NCI-H1092 (cell line): ENCODE measurements at places on chromosomes 6 and 20.
A peak's percentile ranks its signal among the peaks of the same experiment; 100 is the strongest.

GRCh38 chr6:82033631-82034211, 213.8 kb downstream of the IBTK start:
- DNase-seq: no peak

GRCh38 chr6:36276581-36277536, 7.0 kb downstream of the PNPLA1 start:
- DNase-seq: no peak

DNA sequence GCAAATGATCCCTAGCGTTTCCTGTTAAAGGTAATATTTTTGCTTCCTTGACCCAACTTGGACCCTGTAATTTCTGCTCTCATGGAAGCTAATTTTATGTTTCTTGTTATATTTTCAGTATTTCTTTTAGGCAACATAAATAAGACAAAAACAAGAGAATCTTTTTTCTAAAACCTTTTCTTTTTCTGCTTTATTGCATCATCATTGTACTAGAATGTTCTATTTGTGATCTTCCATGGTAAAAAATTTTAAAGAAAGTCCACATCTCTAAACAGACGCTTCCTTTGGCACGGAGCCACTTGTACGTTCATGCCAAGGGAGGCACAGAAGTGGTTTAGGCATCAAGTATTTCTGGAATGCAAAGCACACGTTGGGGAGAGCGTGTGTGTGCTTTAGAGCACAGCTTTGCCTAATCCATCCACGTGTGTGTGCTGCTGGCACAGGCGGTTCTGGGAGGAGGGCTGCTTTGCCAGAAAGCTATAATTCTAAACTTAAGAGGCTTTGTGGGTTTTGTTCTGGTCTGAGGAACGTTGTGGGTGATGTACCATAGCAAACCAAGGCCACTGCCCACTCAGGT, 98.3 kb downstream of the SASH1 start:
- DNase-seq: no peak

DNA sequence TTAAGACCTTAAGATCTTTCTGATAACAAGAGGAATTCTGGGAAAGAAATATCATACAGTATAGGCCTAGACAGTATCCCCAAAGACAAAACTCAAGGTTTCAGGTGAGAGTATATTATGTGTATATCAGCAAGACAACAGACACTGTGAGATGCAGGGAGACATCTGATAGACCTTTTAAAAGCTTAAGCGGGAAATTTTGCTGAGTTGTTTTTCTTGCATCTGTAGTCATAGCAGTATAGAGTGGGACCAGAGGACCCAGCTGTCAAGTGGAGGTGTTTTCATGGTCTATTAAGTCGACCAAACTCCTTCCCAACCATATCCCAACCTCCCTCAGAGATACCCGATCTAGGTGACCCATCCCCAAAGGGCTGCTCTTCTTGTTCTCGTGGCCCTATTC, 98.1 kb upstream of the THEMIS start:
- DNase-seq: no peak

GRCh38 chr6:27911956-27912446, at the start of gene OR2B2:
OR2B2 (minus strand) TSS chr6:27912396; CDS start chr6:27912319, 77 bp downstream.
- no peak for DNase-seq

DNA sequence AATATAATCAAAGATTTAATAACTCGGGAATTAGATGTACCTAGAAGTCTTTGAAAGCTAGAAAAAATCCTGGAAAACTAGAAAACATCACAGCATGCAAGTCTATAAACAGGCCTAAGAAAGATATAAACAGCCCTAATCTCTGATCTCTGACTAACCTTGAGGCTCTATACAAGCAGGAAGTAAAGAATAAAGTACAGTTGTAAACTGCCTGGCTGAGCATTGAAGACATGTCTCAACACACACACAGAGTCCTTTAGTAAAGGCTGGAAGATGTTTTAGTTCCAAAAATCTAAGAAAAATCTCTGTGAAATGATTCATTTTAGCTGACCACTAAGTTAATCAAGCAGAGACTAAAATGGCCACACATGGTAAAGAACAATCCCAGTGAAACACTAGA, 774.5 kb downstream of the EYS start:
- DNase-seq: no peak

DNA sequence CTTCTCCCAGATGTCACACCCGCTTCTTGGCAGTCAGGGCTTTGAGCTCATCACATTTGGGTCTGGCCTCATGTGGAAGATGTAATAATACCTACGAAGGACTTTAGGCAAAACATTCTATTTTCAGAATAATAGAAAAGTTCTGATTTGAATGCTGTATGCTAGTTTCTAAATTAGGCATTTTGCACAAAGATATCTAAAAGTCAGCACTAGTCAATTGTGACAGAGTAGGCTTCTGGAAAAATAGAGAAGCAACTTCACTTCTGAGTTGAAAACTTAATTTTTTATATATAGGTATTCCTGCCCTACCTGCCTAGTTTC, 38.3 kb upstream of the CD2AP start:
- DNase-seq: no peak

DNA sequence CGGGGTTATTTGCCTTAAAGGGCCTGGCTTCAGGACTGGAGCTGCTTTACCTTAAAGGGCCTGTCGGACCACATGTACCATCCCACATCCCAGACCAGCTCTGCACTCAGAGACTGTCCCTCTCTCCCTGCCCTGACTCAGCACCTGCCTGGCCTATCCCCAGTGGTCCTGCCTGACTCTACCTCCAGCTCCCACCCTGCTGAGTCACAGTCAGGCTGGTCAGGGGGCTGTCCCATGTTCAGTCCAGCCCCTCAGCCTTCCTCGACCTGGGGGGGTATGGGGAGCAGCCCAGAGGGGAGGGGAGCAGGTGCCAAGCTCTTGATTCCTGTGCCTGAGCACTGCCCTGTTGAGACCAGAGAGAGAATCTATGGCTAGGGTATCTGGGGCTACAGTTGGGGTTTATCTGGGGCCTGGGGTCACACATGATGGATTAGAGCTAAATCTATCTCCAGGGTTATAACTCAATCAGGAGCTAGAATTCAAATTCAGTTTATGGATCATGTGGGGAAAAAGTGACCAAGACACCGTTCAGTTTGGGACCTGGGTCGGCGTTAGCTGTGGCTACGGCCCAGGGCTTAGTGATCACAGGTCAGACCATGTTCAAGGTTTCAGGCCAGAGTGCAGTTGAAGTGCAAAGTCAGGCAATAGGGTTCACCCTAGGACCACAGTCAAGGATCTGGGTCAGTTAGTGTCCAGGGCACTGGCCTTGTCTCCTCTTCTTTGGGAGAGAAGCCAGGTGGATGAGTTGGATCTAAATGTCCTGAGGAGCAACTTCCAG, 9.4 kb upstream of the TRIB3 start:
- DNase-seq: no peak

DNA sequence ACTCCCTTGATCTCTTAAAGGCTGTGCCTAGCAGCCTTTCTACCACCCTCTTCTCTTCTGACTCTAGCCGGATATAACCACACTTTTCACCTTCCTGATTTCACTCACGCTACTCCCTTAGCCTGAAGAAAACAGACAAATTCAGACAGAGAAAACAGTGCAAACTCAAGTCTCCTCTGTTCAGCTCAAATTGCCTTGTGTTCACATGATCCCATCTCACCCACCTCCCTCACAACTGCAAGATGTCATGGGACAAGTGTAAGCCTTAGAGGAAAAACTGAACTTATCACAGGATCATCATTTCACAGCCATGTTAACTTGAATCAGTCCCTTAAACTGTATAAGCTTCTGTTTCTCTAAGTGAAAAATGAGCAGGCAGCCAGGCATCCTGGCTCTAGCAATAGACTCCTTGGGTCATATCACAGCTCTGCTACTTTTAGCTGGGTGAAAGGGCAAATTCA, 66.5 kb upstream of the TENT5A start:
- no peak for DNase-seq

DNA sequence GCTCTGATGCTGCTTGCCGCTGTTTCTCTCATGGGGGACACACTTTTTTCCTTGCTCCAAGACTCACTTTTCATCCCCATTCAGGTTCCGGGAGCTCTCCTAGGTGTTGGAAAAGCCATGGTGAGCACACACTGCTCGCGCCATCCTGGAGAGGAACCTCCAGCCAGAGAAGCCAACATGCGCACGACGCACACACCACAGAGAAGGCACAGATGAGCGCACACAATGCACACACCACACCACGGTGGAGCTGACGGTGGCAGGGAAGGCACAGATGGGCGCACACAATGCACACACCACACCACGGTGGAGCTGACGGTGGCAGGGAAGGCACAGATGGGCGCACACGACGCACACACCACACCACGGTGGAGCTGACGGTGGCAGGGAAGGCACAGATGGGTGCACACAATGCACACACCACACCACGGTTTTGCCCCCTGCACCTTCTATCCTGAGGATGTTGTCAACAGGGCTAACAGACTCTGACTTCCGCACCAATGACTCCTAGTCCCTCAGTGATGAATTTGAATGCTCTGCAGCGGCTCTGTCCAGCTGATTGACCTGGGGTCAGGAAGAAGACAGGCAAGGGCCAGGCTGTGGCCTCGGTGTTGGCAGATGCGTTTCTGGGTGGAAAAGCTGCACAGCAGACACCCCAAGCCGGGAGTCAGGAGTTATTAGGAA, 154.7 kb downstream of the ERMARD start:
- DNase-seq: no peak

DNA sequence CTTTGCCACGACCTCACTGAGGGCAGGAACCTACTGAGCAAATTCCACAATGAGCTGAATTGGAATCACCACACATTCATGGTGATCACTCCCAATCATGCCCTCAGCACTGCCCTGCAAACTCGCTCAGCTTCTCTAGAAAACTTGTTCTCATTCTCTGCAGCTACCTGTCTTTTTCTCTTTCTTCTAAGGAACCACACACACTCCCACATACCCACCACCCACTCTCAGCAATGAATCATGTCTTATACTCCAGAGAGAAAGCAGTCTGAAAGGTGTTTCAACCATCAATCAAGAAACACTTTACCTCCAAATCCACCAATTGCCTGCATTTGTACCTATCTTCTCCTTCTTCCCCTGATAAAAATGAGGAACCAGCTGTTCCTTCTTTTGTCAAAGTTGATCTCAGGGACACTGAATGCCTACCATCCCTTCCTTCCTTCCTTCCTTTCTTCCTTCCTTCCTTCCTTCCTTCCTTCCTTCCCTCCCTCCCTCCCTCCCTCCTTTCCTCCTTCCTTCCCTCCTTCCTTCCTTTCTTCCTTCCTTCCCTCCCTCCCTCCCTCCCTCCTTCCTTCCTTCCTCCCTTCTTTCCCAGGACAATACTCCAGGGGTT, 84.6 kb upstream of the SGK1 start:
- no peak for DNase-seq

GRCh38 chr6:90691823-90692222, 105.0 kb upstream of the MAP3K7 start:
- DNase-seq: no peak

DNA sequence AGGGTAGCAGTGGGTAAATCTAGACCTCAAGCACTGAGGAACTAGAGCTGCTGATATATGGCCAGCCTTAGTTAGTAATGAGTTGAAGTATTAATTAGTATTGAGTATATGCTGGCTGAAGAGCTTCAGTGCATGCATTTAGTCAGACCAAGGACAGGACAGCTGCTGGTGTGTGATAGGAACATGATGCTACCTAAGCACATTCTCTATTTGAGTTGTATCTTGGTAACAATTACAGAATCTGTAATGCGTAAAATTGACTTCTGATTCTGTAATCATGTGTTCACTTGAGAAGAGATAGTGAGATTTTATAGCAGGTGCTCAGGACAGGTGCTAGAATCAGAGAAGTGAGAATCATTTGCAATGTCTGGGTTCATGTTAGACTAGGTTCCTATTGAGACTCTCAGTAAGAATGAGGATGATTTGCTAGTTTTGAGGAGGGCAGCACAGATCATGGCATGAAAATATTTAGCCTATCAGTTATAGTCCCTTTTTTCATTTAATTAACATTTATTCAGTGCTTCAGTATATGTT, 369.4 kb upstream of the HS3ST5 start:
- no peak for DNase-seq

DNA sequence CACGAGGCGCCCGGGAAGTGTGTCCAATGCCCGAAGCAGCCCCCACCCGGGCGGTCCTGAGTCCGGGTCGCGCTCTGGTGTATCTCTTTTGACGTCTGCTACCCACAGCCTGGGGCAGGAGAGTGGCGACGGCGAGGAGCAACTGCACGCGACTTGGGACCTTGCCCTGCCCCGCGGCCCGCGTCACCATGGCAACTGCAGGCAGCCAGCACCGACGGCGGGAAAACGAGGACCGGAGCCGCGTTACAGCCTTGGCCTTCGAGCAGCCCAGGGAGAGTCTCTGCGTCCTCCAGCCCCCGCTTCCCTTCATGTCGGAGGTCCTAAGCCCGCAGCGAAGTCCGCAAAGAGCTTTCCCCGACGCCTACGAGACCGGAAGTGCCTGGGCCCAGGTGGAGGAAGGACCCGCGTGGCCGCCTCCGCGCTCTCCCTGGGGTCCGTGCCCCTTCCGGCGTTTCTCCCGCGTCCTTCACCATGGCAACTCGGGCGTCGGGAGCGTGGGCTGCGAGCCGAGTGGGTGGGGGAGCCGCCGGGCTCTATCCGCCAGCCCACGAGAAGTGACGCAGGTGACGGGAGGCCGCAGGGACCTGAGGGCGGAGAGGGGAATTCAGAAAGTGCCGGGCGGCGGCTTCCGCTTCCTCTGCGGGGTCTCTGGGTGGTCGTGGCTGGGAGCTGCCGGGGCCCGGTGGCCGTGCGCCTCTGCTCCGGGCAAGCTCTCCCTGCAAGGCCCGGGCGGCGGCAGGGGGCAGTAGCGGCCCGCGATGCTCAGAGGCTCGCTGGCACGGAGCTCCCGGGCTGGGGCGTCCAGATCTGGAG, 88.6 kb upstream of the TGM3 start:
- peak; percentile 69 for DNase-seq

DNA sequence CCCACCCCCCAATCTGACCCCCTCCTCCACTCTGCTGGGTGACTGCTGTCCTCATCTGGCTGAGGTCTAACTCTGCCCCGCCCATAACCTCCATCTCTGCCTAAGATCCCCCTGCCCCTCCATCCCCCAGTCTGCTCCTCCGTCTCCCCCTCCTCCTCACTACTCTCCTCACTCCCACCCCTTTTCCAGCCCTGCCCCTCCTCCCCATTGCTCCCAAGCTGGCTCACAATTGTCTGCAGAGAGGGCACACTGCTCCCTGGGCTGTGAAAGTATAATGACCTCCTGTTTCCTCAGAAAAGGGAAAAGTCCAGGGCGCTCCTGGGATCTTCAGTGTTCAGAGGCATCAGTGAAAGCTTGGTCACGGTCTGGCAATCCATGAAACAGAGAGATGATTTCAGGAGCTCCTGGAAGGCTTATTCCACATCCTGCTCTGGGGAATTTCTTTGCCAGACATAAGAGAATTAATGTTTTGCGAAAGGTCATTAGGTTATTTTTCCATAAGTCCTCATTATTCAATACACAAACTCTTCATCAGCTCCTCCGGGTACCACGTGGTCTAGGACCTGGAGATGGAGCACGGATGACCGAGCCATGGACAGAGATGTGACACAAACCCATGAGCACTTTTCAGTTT, 21.5 kb downstream of the CST5 start:
- DNase-seq: no peak

- DNase-seq: peak; percentile 95
Observed at GRCh38 chr6:111950661-111951496, 77.6 kb upstream of the FYN start.

GRCh38 chr20:33846291-33846935, 35.3 kb downstream of the CHMP4B start:
- DNase-seq: no peak
